Breast epithelium (tissue), 4 donors: ENCODE measurements at places on chromosomes 5 and 9. TPM values are rescaled to one million over a fixed set of nuclear protein-coding genes. Genes with fewer than 3 reads are reported as not detected.
A peak's percentile ranks its signal among the peaks of the same experiment; 100 is the strongest.

- no peak for DNase-seq
These were observed 29.6 kb downstream of the NRG2 start for GRCh38 chr5:140013536-140013935.

AQP3 gene
- 19.0 TPM for total RNA-seq

DNA sequence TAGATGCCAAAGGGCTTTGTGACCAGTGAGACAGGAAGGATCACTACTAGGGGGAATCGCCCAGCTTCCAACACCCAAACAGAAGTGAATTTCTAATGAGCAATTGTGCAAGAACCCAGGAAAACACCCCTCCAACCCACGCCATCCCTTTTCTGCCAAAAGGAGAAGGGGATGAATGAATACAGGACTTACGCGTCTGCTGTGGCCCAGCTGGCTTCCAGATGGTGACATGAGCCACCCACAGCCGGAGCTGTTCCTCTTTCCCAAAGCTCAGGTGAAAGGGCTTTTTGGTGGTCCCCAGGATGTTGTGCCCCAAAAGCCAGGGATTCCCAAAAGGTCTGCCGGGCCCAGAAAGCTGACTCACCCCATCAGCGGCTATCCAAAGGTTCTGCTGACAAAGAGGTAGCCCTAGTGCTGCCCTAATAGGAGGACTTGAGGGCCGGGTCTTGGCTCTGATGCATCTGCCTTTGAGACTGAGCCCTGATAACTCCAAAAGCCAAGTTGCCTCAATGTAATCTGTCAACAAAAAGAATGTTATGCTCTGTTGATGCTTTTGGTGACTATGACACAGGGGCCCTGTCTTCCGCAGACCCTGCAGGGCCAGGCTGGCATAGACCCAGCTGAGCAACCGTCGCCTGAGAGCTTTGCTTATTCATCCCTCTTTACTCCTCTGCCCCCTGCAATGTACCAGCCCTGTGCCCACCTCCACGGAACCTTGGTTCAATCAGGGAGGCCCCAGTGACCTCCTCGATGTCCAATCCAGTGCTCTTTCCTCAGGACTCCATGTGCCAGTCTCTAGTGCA is 14.5 kb downstream of the GSN start:
- DNase-seq = peak; percentile 86

DNA sequence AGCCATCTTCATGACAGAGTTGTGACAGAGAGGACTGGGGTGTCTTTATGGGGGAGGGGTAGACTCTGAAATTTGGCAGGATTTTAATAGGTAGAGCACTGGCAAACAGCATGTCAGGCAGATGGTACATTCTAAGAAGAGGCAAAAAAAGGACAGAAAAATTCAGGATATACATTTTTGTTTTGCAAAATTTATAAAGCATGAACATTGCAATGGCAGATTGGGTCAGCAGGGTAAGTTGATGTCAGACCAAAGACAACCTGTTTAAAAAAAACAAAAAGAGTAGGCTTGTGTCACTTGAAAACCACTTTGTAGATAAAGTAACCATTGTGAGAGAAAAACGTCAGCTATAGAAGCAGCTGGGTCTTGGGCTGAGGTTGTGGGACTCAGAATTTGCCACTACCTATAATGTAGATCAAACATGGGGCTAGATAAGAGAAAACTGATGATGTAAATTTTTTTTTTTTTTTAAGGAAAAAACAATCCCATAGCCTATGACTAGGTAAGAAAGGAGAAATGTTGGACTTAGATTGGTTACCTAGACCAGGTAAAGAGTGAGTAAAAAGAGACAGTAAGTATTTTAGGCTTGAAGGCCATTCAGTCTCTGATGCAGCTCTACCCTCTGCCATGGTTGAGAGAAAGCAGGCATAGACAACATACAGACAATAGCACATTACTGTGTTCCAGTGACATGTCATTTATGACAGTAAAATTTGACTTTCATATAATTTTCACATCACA is 8.3 kb downstream of the CAMK4 start:
- no peak for DNase-seq

GHR gene
- 26.5 TPM for total RNA-seq

GRCh38 chr9:37447111-37447510 is 18.1 kb downstream of the ZBTB5 start:
- DNase-seq = no peak

DNA sequence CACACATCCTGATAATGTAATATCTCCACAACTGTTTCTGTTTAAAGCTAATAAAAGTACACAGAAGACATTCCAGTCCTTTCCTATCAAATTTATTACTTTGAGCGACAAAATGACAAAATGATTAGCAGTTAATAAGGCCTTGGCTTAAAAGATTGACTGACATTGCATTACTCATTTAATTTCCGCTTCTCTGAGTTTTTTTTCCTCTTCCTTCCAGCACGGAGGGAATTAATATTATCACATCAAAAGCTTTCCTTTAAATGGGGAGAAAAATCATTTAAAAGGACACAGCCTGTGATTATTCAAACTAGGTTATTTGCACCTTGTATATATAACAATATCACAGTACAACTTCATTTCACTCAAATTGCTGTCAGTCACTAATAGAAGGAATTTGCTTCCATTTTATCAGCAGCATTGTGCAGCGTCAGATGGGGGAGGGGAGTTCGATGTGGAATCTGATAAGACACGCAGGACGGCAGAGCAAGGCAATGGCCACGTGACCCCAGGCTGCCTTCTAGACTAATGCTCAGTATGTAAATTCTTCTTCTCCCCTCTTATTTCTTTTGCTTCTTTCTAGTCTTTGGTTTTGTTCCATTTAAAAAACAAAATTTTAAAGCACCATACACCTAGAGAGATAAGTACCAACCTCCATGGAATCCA is 400.5 kb downstream of the IRX1 start:
- DNase-seq = no peak

- no peak for DNase-seq
These were observed 42.8 kb upstream of the GABRP start for GRCh38 chr5:170740551-170741205.
